NCI-H524 treated with DMSO at 0.1 percent for 48 hours (cell line): ENCODE measurements at places on chromosomes 13 and 19.

DNA sequence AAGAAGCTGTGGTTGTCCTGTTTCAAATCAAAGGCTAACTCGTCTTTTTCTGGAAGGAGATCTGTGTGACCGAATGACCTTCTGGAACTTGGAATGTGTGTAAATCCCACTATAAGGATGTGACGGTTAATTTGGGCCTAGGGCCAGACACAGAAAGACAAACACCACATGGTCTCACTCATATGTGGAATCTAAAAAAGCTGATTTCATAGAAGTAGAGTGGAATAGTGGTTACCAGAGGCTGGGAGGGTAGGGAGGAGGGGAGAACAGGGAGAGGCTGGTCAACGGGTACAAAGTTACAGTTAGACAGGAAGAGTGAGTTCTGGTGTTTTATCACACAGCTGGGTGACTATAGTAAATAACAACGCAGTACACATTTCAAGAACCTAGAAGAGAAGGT, 39.3 kb upstream of the RGCC start:
- no peak for DNase-seq

DNA sequence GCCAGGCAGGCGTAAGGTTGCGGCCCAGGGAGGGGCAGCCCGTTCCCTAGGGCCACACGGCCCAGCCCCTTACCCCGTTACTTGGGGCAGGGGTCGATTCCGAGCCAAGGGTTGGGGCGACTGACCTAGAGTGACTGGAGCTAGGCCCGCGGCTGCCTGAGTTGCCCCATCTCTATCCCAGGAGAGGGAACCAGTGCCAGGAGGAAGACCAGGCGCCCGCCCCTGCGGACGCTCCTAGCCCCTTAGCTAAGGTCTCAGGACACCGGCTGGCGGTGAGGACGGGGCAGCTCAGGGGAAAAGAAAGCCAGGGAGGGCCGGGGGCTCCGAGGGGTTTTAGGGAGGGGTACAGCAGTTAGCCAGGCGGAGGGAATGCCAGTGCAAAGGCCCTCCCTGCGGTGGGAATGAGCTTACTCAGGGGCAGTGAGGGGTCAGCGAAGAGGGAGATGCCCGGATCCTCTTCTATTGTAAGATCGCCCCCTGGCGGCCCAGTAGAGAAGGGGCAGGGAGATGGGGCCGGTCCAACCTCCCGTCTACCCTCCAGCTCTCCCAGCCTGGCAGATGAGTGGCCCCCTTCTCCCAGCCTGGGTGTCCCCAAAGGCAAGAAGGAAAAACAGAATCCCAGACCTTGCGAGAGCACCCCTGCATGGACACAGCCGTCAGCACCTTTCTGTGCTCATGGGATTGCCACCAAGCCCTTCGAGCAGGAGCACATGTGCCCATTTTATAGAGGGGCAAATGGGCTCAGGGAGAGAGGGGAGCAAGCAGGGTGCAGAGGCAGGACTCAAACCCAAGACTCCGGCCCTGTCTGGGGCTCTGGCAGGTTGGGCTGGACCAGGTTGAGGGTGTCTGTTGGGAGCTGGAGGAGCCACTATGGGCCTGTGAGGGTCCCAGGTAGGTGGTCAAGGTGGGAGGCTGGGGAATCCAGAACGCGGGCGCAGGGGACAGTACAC, 16.3 kb downstream of the CILP2 start:
- no peak for DNase-seq

GRCh38 chr13:73717632-73718031, 416.6 kb downstream of the KLF12 start:
- DNase-seq, result no peak

DNA sequence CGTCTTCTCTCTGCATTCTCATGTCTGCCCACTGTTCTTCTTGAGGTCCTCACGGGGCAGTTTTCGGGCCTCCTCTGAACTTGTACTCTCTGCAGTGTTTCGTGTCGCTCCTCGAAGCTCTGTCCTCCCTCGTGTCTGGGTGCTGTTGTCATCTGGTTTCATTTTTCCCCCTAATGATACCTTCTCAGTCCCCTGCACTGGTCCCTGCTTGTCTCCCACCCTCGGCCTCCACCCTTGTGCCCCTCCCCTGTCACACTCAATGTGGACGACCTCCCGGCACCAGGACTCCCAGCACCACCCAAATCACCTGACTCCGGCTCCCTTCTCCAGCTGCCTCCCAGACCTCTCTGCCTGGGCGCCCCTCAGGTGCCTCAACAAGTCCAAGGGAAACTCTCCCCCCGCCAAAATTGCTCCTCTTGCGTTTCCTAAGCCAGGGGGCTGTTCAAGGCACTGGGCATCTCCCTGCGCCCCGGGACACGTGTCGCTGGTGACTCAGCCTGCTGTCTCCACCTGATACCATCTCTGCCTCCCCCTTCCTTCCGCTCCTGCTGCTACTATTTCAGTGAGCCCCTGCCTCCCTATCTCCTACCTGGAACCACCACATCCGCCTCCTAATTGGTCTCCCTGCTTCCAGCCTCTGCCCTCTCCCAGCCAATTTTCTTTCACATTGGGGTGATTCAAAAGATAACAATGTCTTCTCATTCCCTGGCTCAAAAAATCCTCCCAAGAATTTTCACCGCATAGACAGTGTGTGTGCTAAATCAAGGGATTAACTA, 49.5 kb downstream of the RFX2 start:
- no peak for DNase-seq

- no peak for DNase-seq
Measured at GRCh38 chr19:991174-991931, 7.2 kb downstream of the WDR18 start.

GRCh38 chr13:62910541-62911060, 1495.0 kb upstream of the PCDH20 start:
- peak; percentile 24 for DNase-seq

DNA sequence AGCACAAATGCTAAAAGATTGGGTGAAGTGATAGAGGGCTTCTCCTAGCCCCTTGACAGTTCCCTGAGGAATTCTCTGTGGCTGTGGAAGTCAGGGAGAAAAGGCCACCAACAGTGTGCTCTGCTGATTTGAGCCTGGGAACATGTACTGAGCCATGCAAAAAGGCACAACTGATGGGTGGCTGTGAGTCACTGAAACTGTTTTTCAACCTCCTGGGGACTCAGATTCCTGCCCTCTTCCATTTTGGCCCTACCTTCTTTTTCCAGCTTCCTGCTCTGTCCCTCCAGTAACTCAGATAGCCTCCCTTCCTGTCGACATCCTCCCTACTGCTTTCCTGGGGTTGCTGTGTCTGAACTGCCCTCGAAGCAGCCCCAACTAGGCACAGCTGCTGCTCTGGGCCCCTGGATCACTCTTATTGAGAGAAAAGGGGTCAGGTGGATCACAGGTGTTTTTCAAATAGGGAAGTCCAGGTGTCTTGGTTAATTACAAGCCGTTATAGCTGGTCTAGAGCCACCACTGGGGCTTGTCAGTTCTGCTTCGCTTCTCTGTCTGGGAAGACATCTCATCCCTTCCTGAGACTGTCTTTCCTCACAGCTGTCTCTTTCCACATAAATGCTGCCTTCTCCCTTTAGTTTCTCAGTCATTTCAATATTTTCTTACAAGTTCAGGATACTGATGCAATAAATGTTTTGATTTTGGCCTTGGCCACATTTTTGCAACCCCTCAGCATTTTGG, 13.7 kb downstream of the FAM124A start:
- DNase-seq, result no peak
